ENCODE measurements at places on chromosomes 7 and 10. TPM values are rescaled to one million over a fixed set of nuclear protein-coding genes. Genes with fewer than 3 reads are reported as not detected.

ATOH7 gene
- total RNA-seq: not detected

CTAGE4 gene
- 1.5 TPM for total RNA-seq

DNAJB6 gene
- total RNA-seq: 69.0 TPM

ELAPOR2 gene
- total RNA-seq: 3.2 TPM

TAX1BP1 gene
- 87.9 TPM for total RNA-seq

DYNC1I1 gene
- not detected for total RNA-seq

WDR86 gene
- not detected for total RNA-seq

CCL24 gene
- not detected for total RNA-seq

KIAA1549 gene
- 0.67 TPM for total RNA-seq

SPDYE11 gene
- not detected for total RNA-seq

UNCX gene
- total RNA-seq: not detected

CARD11 gene
- 99.4 TPM for total RNA-seq

SP4 gene
- total RNA-seq: 15.4 TPM

OR2A7 gene
- 1.2 TPM for total RNA-seq

CUBN gene
- total RNA-seq: 0.37 TPM

MALRD1 gene
- total RNA-seq: not detected

CLEC2L gene
- total RNA-seq: not detected

EBF3 gene
- not detected for total RNA-seq

AGK gene
- 35.8 TPM for total RNA-seq

PAXIP1 gene
- 16.9 TPM for total RNA-seq

TUBAL3 gene
- total RNA-seq: not detected

SORCS3 gene
- total RNA-seq: not detected

DNAH11 gene
- total RNA-seq: 0.02 TPM

TAS2R41 gene
- not detected for total RNA-seq

MYO3A gene
- not detected for total RNA-seq

CFAP46 gene
- not detected for total RNA-seq

EFCAB10 gene
- not detected for total RNA-seq

NRG3 gene
- total RNA-seq: not detected

ITPRID1 gene
- total RNA-seq: not detected

CDHR3 gene
- total RNA-seq: 0.52 TPM

GIMAP4 gene
- 180 TPM for total RNA-seq

ATG9B gene
- total RNA-seq: 2.8 TPM

SUN3 gene
- not detected for total RNA-seq

PAPOLB gene
- not detected for total RNA-seq

GIMAP5 gene
- total RNA-seq: 32.3 TPM

FAM171A1 gene
- total RNA-seq: 4.8 TPM

C10orf90 gene
- not detected for total RNA-seq

OR6B1 gene
- total RNA-seq: not detected

STARD3NL gene
- total RNA-seq: 25.7 TPM

OPALIN gene
- total RNA-seq: not detected

GNG11 gene
- not detected for total RNA-seq

RPEL1 gene
- not detected for total RNA-seq

TMEM236 gene
- not detected for total RNA-seq

PI4K2A gene
- total RNA-seq: 8.9 TPM

HDAC9 gene
- not detected for total RNA-seq

FFAR4 gene
- not detected for total RNA-seq

Measured in activated naive CD4-positive, alpha-beta T cell treated with anti-CD3 and anti-CD28 coated beads for 36 hours (primary cell).